ENCODE measurements at places on chromosomes 7 and 10.

- DNase-seq = peak; percentile 83
These were observed 7.3 kb downstream of the FGFBP3 start for GRCh38 chr10:91901784-91902677.

GRCh38 chr7:158244873-158245723 lies 342.5 kb downstream of the PTPRN2 start:
- no peak for DNase-seq

GRCh38 chr10:48493083-48493871 lies 111.6 kb downstream of the ARHGAP22 start:
- DNase-seq = peak; percentile 49

DNA sequence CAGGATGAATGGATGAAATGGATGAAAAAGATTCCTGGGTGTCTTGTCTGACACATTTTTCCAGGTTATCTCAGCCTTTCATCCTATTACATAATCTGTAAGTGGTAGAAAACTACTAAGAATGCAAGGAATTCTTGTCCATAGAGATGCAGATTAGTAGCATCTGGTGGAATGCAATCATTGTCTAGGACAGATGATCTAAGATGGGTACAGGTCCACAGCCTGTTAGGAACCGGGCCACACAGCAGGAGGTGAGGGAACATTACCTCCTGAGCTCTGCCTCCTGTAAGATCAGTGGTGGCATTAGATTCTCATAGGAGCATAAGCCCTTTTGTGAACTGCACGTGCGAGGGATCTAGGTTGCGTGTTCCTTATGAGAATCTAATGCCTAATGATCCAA lies 225.0 kb downstream of the CALN1 start:
- DNase-seq = no peak

DNA sequence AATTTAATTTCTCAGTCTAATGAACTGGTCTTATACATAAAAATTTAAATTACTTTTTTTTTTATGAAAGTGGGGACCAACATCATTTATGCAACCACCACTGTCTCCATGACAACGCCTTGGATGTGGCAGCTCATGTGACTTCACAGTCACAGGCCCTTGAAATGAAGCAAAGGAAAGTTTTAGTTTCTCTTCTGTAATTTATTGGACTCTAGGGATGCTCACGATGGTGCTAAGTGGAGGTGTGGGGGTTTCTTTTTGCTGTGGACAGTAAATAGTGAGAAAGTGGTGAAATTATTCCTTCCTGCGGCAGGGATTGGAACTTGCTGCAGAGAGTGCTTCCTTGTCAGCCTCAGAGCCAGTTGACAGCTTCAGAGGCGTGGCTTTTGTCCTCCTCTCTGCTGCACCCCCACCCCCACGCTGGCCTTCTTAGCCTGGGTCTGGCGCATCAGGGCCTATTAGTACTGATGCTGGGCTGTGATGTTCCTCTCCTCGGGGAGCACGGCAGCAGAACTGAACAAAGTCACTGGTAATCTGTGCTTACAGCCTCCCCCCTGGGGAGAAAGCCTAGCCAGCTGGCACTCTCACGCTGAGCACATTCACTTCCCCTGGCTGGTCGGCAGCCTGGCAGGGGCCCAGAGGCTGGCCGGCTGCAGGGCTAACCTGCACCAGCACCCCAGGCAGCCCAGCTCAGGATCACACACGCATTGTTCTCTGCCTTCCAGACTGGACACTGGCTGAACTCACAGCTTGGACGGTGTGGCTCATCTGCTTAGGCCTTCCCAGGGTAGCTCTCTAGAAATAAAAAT lies 517.5 kb upstream of the GALNT17 start:
- peak; percentile 93 for DNase-seq

- DNase-seq = peak; percentile 86
These were observed at the start of gene STOX1 for GRCh38 chr10:68826764-68827591. Gene STOX1, plus strand, starts transcription at chr10:68827531. Its CDS starts 93 bp downstream, at chr10:68827624.

DNA sequence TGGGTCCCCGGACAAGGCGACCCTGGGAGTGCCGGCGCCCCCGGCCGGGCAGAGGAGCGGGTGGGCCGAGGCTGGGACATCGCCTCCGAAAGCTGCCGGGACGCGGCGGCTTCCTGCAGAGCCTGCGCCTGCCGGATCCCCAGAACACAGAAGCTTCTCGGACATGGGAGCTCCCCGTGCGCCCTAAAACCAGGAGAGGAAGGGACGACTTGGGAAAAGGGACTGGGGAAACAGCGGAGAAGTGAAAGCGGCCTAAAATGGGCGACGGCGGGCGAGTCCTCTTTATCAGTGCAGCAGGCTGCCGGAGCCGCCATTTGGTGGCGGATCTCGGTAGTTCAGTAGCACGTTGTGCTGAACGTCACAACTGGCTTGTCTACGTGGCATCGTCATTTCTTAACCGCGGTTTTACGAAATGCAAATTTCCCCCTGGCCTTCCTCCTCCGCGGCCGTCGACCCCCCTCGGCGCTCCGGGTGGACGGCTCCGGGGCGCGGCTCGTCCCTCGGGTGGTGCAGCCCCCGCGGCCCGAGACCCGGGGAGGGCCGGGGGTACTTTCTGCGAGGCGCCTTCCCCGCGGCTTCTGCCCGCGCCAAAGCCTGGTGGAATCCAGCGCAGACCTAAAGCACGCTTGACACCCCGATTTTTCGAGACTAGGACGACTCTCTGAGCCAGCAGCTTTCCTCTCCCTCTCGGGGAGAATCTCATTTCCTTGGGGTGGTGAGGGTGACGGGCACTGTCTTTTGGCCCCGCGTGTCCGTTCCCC lies 9.9 kb upstream of the SPAG6 start:
- DNase-seq = peak; percentile 70

- no peak for DNase-seq
These were observed 316.0 kb downstream of the WDR37 start for GRCh38 chr10:1372212-1372611.

GRCh38 chr7:105295596-105296352 lies 92.9 kb downstream of the SRPK2 start:
- DNase-seq = no peak

DNA sequence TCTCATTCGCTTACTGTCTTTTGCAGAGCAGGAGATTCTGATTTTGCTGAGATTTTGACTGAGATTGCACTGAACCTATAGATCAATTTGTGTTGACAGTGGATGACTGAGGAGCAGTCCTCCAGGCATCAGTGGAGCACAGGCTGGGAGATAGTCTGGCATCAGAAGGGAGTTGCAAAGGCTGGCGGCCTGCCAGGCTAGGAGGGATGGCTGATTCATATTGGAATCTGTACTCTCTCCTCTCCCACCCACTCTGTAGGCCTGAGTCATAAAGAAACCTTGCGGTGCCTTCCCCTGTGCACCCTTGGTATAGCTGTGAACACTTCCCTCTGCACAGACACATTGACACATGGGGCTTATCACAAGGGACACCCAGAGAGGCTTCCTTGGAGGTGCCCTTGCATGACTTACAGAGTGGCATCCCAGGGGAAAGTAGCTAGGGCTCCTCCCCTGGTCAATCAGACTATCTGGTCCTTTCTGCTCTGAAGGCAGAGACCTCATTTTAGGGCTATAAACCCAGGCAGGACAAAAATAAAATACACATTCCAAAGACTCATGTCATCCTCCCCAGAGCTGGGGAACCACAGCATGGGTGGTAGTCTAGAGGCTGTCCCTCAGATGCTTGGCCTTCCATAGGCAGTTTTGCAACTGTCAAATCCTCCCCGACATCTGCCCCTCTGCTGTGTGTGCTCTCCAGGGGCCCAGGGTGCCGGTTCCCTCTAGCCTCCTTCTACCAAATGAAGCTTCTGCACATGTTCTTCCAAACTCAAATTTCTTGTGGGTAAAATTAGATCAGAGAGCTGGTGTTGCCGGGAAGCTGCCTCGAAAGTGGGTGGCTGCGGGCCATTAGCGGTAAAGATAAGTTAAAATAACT lies 37.4 kb upstream of the EEPD1 start:
- peak; percentile 95 for DNase-seq

DNA sequence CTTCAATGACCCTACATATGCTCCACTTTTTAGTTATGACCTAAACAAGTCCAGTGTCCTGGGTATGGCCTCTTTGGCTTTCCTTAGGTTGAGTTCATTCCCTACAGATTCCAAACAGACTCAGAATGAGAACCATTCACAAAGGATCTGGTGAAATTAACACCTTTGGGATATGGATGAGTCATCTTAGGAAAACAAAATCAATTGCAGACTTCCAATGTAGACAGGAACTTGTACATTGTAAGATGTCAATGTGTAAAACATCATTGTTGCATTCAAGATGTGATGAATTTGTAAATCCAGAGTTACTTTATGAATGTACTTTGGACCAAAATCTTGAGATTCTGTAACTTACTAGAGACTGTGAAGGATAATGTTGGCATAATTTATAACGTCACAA lies 43.4 kb upstream of the HECTD2 start:
- no peak for DNase-seq

DNA sequence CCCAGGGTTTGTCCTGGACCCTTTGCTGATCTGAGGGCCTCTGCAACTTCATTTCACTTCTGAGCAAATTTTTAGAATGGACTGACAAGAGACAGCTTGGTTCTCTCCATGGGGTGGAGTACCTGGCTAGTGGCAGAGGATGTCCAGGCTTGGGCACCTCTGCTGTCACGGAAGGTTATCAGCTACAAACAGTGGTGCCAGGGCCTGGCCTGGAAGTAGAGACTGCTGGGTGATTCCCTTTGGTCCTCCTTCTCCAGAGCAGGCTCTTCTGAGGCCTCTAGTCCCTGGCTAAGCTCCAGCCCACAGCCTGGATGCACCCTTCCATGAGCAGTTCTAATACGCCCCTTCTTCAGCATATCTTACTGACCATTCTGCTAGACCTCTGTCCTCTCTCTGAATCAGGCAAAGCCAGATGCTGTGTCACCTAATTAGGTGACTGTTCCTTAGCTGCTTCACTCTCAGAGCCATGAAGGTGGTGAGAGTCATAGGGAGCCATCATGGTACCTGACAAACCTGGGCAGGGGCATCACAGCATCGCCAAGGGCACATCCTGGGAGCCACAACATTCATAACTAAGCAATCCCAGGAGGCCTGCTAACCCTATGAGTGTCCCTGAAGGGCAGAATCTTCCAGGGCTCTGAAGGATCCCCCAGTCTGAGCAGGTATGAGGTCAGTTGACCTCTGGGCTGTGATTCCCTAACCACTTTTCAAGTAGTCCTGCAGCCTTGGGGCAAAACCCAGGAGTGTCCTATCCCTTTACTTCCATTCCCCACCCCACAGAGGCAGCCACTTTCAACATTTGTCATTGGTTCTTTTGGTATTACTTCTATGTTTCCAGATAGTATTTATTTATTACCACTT lies 4.0 kb downstream of the ARHGAP22 start:
- DNase-seq = no peak

- no peak for DNase-seq
These were observed 3.9 kb downstream of the LMBR1 start for GRCh38 chr7:156889089-156889488.

GRCh38 chr7:82053453-82054032 lies 283.7 kb upstream of the HGF start:
- no peak for DNase-seq

DNA sequence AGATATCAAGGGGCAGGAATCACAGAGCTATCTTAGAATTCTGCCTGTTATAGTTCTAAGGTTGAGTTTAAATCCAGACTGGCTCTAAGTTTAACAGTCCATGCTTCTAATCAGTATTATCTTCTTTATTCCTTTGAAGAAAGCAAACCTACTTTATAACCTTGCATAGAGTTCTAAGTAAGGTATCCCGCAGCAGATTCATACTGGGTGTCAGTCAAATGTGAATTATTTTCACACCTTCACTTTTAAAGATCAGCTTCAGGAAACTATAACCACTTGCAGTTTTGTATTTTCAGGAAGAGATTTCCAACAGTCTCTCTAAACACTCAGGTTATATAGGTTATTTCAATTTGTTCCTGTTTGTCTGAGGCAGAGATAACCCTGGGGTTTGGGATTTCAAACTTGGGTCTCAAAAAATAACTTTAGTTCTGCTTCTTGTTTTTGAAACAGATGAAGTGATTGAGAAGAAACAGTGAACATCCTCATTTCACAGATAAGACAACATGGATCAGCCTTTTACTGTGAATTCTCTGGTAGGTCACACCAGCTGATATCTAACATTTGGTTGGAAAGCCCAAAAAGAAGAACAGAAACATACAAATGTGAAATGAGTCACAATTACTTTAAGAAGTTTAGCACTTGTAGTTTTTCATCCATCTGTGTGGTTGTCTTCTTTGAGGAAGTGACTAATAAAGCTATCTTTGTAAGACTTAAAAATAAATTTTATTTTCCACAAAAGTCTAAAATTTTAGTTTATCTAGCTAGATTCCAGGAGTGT lies 21.4 kb downstream of the STAMBPL1 start:
- no peak for DNase-seq

DNA sequence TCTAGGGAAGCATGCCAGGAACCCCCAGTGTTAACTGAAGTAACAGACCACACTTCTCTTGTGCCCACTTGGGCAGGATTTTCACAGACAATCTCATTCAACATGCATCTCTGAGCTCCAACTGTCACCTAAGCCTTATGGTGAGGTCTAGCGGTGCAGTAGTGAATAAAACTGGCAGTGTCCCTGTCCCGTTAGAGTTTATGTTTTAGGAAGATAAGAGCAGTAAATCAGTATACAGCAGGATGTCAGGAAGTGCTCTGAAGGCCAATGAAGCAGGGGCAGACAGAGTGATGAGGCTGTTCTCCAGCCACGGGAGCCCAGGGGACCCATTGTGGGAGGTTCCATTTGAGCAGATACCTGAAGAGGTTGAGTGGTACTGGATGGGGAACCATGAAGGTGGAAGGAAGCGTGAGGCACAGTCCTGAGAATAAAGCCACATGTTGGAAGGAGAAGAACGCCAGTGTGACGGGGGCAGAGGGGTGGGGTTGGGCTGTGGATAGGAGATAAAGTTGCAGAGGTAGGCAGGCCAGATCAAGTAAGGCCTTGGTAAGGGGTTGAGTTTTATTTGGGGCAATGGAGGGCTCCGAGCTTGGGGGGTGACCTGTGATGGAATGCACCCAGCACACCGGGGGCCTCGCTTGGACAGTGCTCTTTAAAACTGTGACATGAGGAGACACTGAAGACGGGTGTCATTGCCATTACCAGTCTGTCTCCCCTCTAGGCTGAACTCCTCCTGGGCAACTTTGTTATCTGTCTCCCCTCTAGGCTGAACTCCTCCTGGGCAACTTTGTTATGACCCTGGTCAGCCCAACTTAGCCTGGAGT lies 6.6 kb downstream of the GDF10 start:
- DNase-seq = no peak

DNA sequence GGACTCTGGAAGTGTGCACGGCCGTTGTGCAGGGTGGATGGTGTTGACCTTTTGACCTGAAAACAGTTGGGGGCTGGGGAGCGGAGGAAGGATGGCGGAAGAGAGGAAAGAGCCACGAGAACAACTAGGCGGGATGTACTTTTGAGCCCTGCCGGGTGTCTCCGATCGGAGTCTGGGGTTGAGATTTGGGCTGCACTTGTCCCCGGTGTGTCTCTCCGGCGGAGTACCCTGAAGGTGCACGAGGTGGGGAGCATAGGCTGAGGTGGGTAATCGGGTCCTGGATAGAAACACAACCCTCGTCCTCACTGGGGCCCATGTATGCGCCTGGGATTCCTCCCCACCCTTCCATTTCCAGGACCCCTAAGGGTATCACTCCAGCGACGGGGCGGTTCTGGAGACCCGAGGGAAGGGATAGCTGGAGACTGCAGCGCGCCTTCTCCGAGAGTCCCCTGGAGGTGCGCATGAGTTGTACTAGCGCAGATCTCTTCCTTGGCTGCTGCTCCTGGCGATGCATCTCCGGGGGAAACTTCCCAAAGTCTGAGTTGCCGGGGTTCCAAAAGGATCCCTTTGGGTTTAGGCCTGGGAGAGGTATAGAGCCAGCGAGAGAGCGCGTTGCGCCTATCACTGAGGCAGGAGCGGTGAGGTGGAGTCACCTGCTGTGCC lies 4.6 kb upstream of the HMX2 start:
- no peak for DNase-seq

Data from astrocyte of the hippocampus (primary cell).